DMS 273 treated with DMSO at 0.1 percent for 48 hours (cell line): ENCODE measurements at places on chromosomes 12 and 14.

GRCh38 chr12:1644534-1645438 lies 15.8 kb downstream of the WNT5B start:
- DNase-seq, result peak; percentile 63

- peak; percentile 0 for DNase-seq
Measured at GRCh38 chr14:87615047-87615446, 377.9 kb downstream of the GALC start.

GRCh38 chr12:123532808-123533649 lies 490 bp downstream of the RILPL1 start:
- no peak for DNase-seq

GRCh38 chr12:96246926-96247505 lies 52.8 kb downstream of the ELK3 start:
- no peak for DNase-seq

GRCh38 chr14:97267509-97267908 lies 470.3 kb downstream of the VRK1 start:
- no peak for DNase-seq
